AG09319 (cell line): ENCODE measurements at places on chromosomes 13 and 19.

GRCh38 chr19:13011653-13012389 lies 16.5 kb downstream of the NFIX start:
- no peak for DNase-seq

- no peak for DNase-seq
Observed at GRCh38 chr13:113796211-113796963, 37.4 kb downstream of the TMEM255B start.

GRCh38 chr13:106152047-106152446 lies 383.4 kb downstream of the EFNB2 start:
- no peak for DNase-seq

DNA sequence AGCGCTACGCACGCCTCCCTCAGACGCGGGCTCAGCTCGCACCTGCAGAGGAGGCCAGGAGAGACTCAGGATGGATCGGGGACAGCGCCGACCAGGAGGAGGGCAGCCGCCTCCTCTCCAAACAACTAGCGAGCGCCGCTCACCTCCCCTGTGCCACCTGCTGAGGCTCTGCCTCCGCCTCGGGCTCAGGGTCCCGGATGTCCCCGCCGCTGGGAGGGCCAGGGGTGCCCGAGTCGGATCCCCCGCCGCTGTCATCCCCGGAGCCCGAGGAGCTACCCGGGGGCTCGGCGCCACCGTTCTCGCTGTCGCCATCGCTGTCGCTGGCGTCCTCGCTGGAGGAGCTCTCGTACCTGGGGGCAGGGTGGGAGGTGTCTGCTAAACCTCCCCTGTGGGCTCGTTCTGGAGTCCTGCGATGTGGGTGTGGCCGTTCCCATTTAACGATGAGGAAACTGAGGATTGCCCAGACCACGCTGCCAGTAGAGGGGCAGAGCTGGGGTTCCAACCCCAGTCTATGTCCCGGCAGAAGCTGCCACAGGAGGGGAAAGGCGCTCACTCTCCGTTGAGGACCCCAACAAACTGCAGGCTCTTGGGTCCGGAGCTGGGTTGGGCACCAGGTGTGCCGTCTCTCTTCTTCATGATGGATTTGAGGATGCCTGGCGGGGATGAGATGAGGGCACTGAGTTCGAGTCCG lies 9.2 kb downstream of the KANK3 start:
- DNase-seq: no peak

- no peak for DNase-seq
Observed at GRCh38 chr19:45477186-45477585, 9.4 kb downstream of the FOSB start.

GRCh38 chr13:62512194-62513141 lies 1096.8 kb upstream of the PCDH20 start:
- no peak for DNase-seq

DNA sequence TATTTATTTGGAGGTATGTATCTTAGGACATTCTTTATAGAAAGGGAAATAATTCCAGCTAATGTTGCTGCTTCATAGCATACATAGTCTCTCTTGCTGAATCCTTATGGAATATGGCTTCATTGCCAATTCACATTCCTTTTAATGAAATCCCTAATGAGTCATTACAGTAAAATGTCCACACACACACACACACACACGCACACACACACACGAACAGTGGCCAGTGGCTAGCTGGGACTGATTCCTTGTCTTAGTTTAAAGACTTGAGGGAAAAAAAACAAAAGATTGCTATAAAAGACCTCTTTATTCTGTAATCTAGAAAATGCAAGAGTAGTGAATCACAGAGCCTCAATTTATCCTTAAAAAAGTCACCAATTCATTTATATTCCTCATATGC lies 301.6 kb downstream of the SLITRK6 start:
- peak; percentile 82 for DNase-seq

- DNase-seq: no peak
Observed at GRCh38 chr13:98451676-98452470, 125.0 kb downstream of the STK24 start.

DNA sequence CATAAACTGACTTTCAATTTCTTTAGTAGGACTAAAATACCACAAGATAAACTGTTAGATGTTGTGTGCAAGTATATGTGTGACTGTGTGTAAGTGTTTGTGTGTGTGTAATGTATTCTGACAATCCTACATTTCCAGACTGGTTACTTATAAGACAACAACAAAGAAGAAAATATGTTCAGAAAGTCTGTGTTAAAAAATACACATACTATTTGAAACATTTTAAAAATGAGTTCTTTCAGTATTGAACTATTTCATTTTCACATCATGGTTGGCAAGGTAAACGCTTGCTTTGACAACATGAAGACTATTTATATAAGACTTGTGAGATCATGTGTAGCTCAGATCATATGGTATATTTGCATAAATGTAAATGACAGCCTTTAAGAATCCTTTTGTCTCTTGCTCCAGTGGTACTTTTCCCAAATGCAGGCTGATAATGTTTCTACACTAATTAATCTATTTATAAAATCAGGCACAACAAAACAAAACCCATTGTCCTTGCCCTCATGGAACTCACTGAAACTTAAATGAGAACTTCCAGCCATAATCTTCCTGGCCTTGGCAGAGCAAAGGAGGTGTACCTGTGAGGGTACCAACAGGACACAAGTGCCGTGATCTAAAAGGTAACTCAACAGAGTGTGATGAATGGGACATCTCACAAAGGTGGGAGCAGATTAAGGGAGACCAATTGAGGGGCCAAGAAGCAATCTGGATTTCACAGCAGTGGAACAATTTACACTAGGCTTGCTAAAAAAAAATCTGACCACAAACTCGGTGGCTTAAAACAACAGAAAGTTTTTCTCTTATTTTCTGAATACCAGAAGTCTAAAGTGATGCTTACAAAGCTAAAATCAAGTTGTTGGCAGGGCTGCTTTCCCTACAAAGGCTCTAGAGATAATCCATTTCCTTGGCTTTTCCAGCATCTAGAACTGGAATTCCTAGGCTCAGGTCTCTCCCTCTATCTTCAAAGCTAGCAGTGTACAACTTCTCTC lies 349.0 kb downstream of the TBC1D4 start:
- DNase-seq: no peak

DNA sequence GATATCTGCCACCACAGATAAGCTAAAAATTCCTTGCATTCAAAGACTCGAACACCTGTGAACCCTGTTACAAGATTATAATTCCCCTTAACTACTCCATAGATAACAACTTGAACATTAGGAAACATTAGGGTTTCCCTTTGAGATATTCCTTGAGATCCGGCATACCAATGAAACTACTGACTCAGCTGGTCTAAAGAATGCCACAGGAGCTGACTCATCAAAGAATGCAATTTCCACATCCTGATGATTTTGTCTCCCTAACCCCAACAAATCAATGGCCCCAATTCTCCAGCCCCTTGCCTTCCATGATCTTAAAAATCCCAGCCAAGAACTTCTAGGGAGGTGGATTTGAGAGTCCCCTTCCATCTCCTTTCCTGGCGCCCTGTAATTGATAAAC lies 35.6 kb upstream of the ZNF599 start:
- DNase-seq: no peak

GRCh38 chr19:31054430-31054829 lies 294.8 kb downstream of the TSHZ3 start:
- peak; percentile 23 for DNase-seq

- DNase-seq: no peak
Observed at GRCh38 chr13:66805657-66806056, 424.5 kb downstream of the PCDH9 start.

GRCh38 chr13:46593398-46593797 lies 40.4 kb downstream of the LRCH1 start:
- no peak for DNase-seq

GRCh38 chr19:13817018-13817614 lies 21.9 kb downstream of the ZSWIM4 start:
- DNase-seq: no peak

- no peak for DNase-seq
Observed at GRCh38 chr19:16445238-16446107, 26.3 kb downstream of the EPS15L1 start.
